Vagina (tissue), 2 donors: ENCODE measurements at places on chromosomes 2 and 18. TPM values are rescaled to one million over a fixed set of nuclear protein-coding genes. Genes with fewer than 3 reads are reported as not detected.

- DNase-seq, result no peak
Measured at GRCh38 chr2:116411211-116411610, 1403.3 kb upstream of the DDX18 start.

- no peak for DNase-seq
Measured at GRCh38 chr18:5729983-5730699, 165.2 kb downstream of the TMEM200C start.

Gene XDH
- total RNA-seq, result 0.49 TPM

DNA sequence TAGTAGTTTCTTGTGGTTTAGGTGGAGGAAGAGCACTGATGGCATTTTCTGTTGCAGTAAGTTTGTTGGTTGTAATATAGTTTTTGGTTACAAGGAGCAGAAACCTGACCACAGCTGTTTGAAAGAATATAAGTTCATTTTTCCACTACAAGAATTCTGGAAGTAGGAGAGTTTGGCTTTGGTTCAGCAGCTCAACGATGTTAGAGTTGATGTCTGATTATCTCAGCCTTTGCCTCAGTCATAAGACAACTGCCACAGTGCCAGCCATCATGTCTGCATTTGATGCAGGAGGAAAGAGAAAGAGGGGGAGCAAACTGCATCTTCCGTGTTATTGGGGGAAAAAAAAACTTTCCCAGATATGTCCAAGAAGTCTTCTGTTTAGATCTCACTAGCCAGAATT is 119.1 kb downstream of the LYPD1 start:
- DNase-seq, result peak; percentile 10

- DNase-seq, result no peak
Measured at GRCh38 chr2:41910126-41910525, 137.7 kb upstream of the PKDCC start.

DNA sequence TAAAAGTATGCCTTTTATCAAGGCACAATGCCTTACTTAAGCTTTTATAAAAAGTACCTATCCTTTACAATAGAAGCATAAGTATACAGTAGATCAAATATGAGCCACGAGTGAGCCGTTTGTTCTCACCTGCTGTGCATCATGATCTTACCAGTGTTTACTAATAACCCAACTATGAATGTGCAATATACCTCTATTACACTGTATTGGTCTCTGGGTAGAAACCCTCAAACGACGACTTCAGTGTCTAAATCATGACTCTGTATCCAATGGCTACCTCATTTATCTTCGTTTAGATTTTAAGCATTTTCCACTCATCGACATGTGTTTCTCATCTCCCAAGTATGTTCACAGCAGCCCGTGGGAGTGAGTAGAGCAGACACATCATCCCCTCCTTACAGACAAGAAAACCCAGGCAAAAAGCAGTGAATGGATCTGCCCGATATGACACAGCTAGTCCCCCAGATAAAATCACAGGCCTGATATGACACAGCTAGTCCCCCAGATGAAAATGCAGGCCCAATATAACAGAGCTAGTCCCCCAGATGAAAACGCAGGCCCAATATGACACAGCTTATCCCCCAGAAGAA is 279.8 kb downstream of the TNS1 start:
- no peak for DNase-seq

DNA sequence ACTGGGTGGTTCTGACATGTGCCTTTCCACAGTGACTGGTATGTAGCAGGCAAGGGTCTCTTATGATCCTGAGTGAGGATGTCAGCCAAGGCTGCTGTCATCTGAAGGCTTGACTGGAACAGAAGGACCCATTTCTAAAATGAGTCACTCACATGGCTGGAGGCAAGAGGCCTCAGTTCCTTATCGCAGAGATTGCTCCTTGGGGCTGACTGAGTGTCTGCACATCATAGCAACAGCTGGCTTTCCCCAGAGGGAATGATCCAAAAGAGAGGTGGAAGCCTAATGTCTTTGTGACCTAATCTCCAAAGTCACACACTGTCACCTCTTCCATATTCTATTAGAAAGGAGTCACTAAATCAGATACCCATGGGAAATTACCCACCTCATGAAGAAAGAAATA is 114.0 kb downstream of the NEDD4L start:
- no peak for DNase-seq

DNA sequence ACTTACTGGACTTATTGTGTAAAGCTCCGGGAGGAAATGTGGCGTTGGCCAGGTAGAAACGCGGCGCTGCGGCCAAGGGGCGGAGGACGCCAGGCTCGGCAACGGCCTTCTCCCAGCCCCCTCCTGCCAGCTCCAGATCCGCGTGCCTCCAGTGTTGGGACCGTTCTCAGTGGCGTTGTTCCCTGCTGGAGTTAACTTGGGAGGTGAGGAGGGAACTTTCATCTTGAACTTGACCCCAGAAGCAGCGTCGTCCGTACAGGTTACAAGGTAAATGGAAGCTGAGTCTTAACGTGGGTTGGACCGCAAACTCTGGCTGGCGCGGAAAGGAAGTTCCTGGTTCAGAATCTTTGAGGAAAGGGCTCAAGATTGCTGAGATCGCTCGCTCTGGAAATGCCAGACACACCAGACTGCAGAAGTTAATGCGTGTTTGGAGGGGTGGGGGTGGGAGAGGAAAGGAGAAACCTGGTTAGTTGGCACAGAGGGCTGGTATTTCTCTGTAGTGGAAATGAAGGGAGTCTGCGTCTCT is 1.3 kb downstream of the TANC1 start:
- no peak for DNase-seq

Gene SATB2
- total RNA-seq, result 7.4 TPM

- DNase-seq, result no peak
Measured at GRCh38 chr2:237913193-237913917, 53.5 kb upstream of the UBE2F start.

Gene CFAP210
- 0.49 TPM for total RNA-seq

- DNase-seq, result no peak
Measured at GRCh38 chr2:232959139-232959538, 53.9 kb downstream of the NGEF start.

DNA sequence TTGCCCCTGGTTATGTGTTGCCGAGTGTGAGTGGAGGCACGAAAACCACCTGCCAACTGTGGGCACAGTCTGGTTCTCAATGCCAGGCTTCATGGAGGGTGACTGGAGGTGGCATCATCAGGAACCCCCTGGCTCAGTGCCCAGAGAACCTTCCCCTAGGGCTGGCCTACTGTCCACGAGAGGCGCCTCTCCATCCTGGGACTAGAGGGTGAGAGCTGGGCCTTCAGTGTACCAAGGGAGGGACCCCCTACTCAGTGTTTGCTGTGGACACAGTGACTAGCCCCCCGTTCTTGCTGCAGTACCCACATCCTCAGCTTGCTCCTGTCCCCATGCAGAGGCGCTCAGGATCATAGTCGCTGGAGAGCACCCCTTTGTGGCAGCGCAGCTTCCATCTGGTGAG is 202.6 kb downstream of the HDAC4 start:
- DNase-seq, result no peak

Gene POTEC
- total RNA-seq, result not detected

Gene ATRAID
- 150 TPM for total RNA-seq
